ENCODE measurements at places on chromosomes 16 and 17.

DNA sequence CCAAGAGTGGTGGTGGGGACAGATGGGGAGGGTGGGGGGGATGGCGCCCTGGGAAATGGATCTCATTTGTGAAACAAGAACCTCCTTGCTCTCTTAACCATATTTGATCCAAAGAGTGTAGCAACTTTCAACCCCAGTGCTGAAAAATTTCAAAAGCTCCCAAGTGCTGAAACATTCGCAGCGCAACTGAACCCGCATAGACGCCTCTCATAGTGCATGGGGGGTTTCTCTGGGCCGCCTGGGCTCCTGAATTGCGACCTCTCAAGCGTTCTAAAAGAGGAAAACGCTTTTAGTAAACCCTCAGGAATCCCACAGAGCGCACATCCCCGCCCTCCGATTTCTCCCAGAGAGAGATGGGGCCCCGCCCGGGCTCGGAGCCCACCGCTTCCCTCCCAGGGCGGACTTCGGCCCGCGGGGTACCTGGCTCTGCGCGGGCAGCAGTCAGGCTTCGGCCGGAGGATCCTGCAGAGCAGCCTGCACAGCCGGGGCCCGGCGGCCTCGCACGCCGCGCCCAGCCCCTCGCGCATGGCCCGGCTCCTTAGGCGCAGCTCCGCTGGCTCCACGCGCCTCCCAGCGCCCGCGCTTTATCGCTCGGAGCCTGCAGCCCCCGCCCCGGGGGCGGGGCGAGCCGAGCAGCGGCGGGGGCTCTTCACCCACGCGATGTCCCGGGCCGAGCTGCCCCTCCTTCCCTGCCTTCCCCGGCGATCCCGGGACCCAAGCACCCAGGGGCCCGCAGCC is 7.0 kb downstream of the NOS2 start:
- peak; percentile 4 for DNase-seq

DNA sequence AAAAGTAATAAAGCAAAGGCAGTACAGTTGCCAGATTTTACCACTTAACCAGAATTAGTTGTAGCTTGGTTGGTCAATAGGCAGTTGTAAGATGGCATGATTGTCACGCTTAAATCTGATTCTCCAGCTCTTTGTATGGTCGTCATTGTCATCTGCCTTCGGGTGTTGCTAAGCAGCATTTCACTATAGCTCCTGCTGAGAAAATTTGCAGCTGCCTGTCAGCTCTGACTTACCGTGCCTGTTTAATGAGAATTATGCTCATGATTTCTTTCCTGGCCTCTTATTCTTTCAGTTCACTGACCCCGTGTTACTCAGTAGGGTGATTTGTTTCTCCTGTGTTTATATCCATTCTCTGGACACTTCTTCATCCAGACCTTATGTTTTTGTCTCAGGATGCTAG is 66.7 kb downstream of the TANGO6 start:
- DNase-seq = no peak

- peak; percentile 83 for DNase-seq
Observed at GRCh38 chr17:43211480-43212402, at the start of gene TMEM106A. TSS of gene TMEM106A (plus strand) at chr17:43211875. CDS start at chr17:43213042, 1,167 bp downstream.

- DNase-seq = peak; percentile 88
Observed at GRCh38 chr16:57938936-57939871, 31.7 kb downstream of the CNGB1 start.

GRCh38 chr17:35159940-35160339 is 12.3 kb downstream of the UNC45B start:
- DNase-seq = no peak

Measured in kidney tubule cell (primary cell).